ENCODE measurements at places on chromosomes 1 and 21.

GRCh38 chr1:156675210-156676113, 1.7 kb downstream of the NES start:
- DNase-seq = no peak

GRCh38 chr1:10862743-10863335, 66.4 kb upstream of the CASZ1 start:
- DNase-seq = no peak

- DNase-seq = no peak
These were observed 111.1 kb downstream of the SMYD2 start for GRCh38 chr1:214391873-214392645.

- no peak for DNase-seq
These were observed 147.4 kb downstream of the OLFM3 start for GRCh38 chr1:101849356-101849755.

DNA sequence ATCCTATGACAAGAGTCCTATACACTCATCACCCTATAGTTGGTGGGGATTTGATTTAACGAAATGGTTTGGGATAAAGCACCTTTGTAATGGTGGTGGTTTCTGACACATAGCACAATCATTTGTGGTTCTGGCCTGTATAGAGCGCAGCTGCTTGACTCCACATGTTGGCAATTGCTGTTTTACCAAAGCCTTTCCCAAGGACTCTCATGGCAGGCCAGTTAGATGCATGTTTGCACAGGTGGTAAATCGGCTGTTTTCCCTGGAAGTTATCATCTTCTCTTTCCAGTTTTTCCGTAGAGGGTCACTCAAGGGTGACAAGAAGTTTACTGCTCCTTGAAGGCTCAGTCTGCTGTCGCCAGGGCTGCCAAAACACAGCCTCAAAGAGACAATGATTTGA, 17.1 kb upstream of the XPR1 start:
- no peak for DNase-seq

- no peak for DNase-seq
These were observed 1.2 kb downstream of the RERE start for GRCh38 chr1:8816264-8816663.

DNA sequence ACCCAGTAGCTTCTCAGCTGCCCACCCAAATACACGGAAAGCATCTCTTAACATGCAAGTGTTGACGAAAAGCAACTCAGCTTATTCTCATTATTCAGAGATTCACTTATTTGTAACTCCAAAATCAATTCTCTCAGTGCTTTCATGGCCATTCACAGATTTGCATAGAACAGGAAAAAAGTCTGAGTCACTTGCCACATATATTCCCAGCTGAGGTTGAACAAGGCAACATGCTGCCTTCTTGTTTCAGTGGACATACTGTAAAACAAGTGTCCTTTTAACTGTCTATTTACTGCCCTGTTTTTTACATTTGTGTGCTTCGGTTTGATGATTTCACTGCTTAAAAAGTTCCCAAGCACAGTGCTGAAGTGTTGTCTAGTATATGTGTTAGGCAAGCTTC, 273.0 kb downstream of the LTN1 start:
- DNase-seq = no peak

- DNase-seq = no peak
These were observed 9.7 kb downstream of the HSD11B1 start for GRCh38 chr1:209714338-209714737.

DNA sequence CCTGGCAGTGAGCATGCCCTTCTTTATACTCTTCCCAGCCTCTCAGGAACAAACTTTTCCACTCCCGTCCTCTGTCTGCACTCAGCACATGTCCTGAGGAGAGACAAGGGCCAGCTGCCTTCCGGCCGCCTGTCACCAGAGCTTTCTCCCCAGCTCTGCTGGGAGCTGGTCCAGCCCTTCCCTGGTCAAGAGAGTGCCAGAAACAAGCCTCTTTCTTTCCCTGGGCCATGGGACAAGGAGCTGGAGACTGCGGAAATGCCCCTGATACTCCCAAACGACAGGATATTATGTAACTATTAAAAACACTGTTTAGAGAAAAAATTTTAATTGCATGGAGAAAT, 10.4 kb downstream of the LAMB3 start:
- DNase-seq = no peak

- DNase-seq = no peak
These were observed 13.5 kb downstream of the PDE9A start for GRCh38 chr21:42666925-42667324.

DNA sequence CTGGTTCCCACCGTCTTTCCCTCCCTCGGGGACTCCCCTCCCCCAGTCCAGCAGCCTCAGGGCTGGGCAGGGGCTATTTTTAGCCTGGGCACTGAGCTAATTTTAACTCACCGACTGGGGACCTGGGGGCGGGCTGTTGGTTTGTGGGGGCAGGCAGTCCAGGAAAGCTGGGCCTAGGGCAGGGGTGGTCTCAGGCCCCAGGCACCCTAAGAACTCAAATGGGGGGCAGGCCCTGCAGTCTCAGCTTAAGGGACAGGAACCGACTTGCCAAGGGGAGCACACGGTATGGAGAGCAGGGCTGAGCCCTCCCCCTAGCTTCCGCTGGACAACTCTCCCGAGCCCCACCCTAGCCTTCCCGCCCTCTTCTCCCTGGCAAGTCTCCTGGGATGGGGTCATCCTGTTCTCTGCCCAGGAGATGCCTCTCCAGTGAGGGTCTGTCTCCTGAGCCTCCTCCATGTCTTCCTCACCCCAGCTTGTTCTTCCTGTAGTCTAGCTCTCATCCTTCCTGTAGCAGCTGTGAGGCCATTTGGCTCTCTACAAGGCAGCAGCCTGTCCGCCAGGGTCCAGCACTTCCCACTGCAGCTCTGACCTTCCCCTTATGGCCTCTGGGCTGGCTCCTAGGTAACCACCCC, 10.1 kb downstream of the MEF2D start:
- no peak for DNase-seq

GRCh38 chr1:224681816-224682215, 65.7 kb downstream of the CNIH3 start:
- no peak for DNase-seq

- DNase-seq = peak; percentile 85
These were observed at the start of gene DENND1B for GRCh38 chr1:197775282-197776262. TSS of gene DENND1B (minus strand) at chr1:197775480. CDS start at chr1:197775155, 325 bp downstream.

DNA sequence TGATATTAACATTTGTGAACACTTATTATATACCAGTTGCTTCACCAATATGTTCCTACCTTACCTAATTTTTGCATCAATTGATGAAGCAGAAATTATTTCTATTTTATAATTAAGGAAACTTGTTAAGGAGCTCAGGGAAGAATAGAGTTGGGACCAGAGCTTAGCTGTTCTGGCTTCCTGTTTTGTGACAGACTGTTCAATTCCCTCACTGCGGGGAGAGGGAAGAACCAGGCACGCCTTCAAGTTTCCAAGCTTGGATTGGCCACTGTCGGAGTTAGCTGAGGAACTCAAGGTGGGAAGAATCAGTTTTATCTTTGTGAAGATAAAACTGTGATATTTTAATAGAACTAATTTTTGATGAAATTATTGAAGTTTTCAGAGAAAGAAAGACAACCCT, 142.3 kb upstream of the LMO4 start:
- DNase-seq = no peak

GRCh38 chr21:39118061-39118460, 65.2 kb downstream of the PSMG1 start:
- DNase-seq = no peak

- DNase-seq = no peak
These were observed 4.0 kb upstream of the SLC25A34 start for GRCh38 chr1:15731735-15732685.

DNA sequence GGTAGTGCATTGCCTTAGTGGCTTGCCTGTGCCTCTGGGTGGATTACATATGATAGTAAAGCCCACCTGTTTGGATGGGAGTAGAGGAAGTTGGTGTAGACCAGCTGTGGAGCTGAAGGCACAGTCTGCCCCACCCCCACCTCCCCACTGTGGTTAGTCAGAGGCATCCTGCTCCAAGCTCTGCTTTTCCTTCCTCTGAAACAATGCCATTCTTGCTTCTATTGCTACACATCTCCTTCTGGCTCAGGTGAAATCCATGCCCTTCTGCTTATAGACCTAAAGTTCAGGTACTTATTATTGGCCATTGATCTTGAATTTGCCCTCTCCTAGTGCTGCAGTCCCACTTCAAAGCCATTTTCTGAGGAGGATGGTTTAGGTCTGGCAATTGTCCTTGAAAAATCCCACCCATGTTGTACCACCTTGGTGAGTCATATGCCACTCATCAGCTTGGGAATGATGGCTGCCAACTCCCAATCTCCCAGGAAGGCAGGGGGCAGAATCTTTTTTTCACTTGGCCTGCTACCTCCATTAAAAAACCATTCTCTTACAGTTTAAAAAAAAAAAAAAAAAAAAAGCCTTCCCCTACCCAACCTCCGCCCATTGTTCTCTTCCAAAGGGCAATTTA, 6.7 kb upstream of the TXLNA start:
- DNase-seq = no peak

- DNase-seq = no peak
These were observed 73.1 kb upstream of the LPGAT1 start for GRCh38 chr1:211903490-211904245.

DNA sequence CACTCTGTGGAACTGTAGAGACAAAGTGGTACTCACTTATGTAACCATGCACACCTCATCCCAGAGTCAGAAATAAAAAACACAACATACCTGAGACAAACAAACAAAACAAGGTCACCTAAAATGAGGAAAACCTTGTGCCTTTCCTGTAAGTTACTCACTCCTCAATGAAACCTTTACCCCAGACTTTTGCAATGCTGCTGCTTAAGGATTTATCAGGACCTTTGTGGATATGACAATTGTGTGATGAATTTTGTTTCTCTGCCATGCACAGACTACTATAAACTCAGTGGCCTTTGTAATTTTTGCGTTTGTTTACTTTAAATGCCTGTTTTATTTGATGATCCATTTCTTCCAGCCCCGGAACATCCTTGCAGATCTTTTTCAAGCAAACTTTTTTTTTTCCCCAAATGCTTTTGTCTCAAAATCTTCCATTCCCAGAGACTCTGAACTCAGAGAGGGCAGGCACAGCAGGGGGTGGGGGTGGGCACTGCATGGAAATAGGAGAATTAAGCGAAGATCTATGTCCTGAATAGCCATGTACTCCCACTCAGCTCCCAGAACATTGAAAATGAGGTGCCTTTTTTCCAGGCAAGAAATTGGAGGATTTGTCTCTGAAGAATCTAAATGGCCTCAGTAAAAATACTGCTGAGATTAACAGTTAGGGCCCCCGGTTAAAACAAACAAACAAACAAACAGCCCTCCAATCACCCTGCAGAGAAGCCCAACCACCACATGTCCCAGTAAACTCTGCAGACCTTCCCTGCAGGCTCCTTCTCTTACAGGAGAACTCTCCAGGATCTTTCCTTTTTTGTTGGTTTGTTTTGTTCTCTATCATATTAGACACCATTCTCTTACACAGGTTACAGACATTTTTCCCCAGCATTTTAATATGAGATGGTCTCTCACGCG, 22.6 kb upstream of the SIM2 start:
- DNase-seq = no peak

- no peak for DNase-seq
These were observed 903.9 kb upstream of the ADGRL2 start for GRCh38 chr1:80896781-80897356.

GRCh38 chr1:187409341-187409740, 580.6 kb downstream of the PLA2G4A start:
- no peak for DNase-seq

GRCh38 chr1:70948396-70949017, 99.1 kb downstream of the PTGER3 start:
- no peak for DNase-seq

GRCh38 chr1:34373912-34374311, 197.2 kb downstream of the C1orf94 start:
- DNase-seq = no peak

DNA sequence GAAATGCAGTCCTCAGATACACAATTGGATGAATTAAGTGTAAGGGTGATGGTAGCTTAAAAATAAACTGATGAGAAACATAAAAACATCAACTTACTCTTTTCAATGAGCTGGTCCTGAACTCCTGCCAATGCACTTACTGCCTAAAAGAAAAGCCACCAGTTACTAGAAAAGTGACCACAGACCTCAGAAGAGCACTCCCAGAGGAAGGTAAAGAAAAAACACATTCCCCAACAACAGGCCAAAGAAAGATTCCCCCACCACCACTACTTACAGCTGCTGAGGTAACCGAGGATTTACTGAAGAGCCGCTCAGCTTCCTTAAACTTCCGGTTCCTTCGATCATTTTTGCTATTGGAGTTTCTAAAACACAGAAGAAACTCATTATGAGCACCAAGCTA, 5.4 kb downstream of the MEAF6 start:
- DNase-seq = no peak

GRCh38 chr1:16352842-16353535, 709 bp upstream of the FBXO42 start:
- DNase-seq = no peak

- peak; percentile 11 for DNase-seq
These were observed 124.7 kb downstream of the PCBP3 start for GRCh38 chr21:45768011-45768739.

- DNase-seq = peak; percentile 57
These were observed 4.5 kb downstream of the PLA2G2A start for GRCh38 chr1:19974822-19975416.

DNA sequence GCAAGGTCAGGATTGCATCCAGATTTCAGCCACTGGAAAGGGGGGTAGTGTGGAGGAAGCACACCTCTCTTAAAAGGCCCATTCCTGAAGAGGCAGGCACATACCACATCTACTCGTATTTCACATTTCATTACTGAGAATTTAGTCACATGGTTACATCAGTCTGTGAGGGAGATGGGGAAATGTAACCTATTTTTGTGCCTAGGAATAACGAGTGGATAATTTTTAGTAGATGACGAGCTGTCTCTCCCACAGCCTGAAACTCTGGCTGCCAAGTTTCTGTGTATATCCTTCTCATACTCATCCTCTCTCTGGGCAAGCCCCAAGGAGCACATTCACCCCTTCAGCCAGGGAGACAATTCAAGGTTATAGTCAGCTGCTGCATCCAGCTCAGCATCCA, 10.3 kb upstream of the C21orf91 start:
- DNase-seq = no peak

DNA sequence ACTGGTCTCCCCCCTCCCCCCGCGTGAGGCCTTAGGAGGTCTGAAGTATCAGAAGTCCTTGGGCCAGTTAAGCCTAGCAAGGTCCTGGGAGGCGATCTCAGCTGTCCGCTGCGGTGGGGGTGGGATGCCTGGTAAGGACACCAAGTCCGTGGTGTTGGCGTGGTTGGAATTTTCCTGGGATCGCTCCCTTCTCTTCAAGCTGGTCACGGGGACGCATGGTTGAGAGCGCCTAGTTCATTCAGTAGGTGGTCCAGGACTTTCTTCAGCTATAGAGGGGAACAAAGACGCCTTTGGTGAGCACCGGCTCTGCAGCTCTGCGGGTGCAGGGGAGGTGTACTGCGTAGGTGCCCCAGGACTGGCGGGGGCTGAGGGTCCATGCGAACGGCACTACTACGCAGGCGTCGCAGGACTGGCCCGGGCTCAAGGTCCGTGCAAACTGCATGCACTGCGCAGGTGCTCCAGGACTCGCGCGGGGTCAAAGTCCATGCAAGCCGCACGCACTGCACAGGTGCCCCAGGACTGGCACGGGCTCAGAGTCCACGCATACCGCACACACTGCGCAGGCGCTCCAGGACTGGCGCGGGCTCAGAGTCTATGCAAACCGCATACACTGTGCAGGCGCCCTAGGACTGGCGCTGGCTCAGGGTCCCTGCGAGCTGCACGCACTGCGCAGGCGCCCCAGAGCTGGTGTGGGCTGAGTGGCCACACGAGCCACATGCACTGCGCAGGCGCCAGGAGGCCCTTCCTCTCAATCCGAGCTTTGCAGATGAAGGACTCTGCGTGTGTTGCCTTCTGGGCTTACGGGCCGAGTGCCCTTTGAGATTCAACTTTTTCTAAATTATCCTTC, 36.6 kb upstream of the HMGN1 start:
- peak; percentile 80 for DNase-seq
